ENCODE measurements at places on chromosomes 16 and 17.

DNA sequence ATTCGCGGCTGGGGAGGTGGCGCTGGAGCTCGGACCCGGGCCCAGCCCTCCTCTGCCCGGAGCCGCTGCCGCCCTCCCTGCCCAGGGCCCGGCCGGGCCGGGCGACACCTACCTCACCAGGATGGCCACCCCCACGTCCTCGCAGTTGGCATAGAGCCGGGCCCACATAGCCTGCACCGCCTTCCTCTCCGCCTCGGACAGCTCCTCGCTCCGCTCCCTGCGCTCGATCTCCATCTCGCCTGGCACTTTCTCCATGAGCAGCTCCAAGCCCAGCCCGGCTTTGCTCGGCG is 276 bp downstream of the CYGB start:
- DNase-seq: no peak

GRCh38 chr17:77451245-77451893 is 310.6 kb downstream of the SEC14L1 start:
- peak; percentile 69 for DNase-seq

DNA sequence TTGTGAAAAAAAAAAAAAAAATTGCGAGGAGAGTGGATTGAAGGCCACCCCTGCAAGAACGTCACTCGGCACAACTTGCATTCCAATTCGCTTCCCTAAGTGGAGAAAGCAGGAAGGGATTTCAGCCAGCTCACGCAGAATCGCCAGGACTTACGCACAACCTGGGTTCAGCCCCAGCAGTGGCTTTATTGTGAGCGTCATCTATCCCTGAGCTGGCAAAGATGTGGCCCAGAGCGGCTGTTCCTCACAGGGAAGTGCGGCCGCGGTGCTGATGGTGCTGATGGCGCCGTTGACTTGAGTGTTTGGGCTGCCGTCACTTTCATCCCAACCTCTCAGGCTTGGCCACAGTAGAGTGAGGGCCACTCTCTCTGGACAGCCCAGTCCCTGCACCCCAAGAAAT is 197.6 kb downstream of the NTN1 start:
- DNase-seq: no peak

DNA sequence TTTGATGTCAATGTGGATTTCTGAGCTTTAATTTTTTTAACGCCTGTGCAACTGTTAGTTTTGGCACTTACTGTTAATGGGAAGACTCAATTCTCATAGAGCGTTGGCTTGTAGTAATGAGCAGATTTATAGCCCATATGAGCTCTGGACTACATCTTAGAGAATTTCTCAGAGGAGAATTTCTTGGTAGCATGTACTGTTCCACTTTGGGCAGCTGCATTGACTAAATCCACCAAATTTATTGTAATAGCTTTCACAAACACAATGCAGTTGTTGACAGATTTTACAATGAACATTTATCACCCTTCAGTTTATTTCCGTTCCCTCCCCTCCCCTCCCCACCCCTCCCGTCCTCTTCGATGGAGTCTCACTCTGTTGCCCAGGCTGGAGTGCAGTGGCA is 193.9 kb downstream of the PRKCA start:
- no peak for DNase-seq

- no peak for DNase-seq
Observed at GRCh38 chr17:82961366-82962162, 117.8 kb upstream of the METRNL start.

- DNase-seq: no peak
Observed at GRCh38 chr17:4116516-4116915, 26.3 kb downstream of the ZZEF1 start.

- DNase-seq: no peak
Observed at GRCh38 chr17:31834448-31834847, 24.6 kb downstream of the COPRS start.

GRCh38 chr17:78589885-78590284 is 12.7 kb upstream of the DNAH17 start:
- DNase-seq: no peak

DNA sequence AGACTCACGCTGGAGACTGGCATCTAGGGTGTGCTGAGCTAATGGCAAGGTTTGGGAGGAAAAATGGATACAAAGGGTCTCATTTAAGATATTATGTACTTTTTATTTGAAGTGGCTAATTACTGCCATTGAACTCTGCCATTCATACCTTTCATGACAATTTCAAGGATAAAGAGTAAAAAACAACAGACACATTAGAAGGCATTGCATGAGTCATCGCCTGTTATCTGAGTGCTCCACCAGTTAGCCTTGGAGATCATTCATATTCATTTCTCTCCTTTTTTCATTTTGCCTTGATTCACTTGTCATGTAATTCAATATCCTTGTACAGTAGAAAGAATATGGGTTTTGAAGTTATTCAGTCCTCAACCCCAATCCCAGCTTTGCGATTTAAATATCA is 109.5 kb downstream of the CDH8 start:
- no peak for DNase-seq

DNA sequence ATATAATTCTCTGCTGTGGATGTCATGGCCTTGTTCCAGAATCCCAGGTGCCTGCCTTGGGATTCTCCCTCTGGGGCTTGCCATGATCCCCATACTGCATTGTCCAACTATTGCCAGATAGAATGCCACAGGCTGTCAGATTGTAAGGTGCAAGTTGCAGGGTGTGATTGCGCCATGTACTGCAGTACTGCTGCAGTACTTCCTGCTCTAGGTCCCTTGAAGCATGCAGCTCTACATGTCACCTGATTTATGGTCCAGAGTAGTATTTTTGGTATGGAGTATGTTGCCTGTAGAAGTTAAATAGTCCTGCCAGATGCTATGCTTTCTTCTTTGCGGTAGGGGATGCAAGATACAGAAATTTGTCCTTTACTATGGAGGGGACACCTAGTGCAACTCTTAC is 7.0 kb upstream of the SLFN5 start:
- no peak for DNase-seq

- no peak for DNase-seq
Observed at GRCh38 chr17:37844158-37844976, 79.8 kb upstream of the TBC1D3K start.

DNA sequence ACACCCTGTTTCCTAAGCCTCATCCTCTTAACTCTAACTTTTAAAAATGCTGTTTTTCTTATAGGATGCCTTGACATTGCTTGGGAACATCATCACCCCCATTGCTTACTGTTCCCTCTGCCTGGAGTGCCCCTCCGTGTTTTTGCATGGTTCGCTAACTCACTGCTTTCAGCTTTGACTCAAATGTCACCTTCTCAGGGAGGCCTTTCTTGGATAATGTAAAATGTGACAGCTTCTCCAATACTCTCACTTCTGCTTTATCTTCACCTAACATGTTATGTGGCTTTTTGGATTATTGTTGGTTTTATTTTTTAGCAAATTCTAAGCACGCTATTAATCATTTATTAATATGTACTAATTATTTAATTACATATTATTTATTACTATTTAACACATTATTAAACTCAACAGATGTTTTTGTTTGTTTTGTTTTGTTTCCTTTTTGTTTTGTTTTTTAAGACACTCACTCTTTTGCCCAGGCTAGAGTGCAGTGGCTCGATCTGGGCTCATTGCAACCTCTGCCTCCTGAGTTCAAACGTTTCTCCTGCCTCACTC is 3.8 kb downstream of the CRYM start:
- DNase-seq: no peak

DNA sequence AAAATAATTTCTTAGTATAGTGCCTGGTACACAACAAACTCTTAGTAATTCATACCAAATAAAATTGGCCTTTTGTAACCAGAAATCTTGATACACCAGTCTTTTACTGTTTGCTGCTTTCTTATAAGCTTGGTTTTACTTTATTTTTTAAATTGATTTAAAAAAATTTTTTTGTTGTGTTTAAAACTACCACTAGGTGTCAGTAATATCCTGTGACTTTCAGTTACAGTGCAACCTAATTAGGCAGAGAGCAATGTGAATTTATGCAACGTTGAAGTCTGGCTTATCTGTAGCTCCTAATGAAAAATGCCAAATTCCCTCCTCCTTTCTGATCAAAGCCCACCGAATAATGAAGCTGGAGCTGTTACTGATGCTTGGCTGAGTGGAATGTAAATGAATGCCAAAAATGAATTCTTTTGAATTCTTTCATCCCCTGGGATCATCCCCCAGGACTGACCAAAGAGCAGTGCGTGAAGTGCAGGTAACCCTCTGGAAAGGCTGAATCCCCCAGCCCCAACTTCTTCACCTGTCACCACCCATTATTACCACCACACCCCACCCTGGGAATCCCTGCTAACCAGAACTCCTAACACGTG is 3.8 kb downstream of the ERCC4 start:
- peak; percentile 48 for DNase-seq

GRCh38 chr17:78557598-78558039 is 19.6 kb downstream of the DNAH17 start:
- no peak for DNase-seq

- DNase-seq: peak; percentile 55
Observed at GRCh38 chr17:47192554-47192953, 3.5 kb upstream of the CDC27 start.

DNA sequence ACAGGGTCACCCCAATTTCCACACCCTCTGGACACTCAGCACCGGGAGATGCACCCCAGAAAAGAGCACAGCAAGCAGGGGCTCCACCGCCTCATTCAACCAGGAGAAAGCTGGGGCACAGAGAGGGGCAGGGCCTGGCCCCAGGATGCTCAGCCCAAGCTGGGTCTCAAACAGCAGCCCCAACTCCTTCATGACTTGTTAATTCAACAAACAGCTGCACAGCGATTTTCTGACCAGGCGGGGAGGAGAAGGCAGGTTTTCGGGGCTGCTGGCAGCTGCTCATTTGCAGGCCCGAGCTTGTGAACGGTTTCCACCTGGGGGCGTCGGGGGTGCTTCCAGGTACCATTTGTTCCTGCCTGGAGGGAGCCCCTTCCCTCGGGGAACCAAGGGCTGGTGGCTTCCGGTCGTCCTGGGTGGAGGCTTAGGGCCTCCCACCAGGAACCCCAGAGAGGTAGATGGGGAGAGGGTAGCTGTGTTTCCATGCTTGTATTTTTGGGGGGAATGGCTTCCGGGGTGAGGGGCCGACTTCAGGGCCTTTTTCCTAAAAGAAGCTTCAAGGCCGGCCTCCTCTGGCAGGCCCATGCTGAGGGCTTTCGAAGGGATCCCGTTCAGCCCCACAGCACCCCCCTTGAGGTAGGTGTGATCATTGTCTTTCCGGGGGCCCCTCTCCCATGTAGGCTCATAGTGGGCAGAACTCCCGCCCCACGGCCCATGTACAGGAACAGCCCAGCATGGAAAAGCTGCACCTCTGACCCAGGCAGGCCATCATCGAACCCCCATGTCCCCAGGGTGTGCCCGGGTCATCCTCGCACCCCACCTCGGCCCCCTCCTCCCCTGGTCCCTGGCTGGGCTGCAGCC is 191.6 kb upstream of the GSE1 start:
- DNase-seq: no peak

- DNase-seq: peak; percentile 26
Observed at GRCh38 chr16:641326-642188, at the start of gene MCRIP2. Gene MCRIP2 (plus strand): TSS chr16:641828. CDS start chr16:641992, 164 bp downstream.

GRCh38 chr17:63701868-63702720 is 2.2 kb upstream of the LIMD2 start:
- no peak for DNase-seq

GRCh38 chr16:66620429-66620795 is 15.9 kb downstream of the CMTM3 start:
- DNase-seq: no peak

- DNase-seq: no peak
Observed at GRCh38 chr16:85567935-85568334, 45.2 kb upstream of the GSE1 start.

DNA sequence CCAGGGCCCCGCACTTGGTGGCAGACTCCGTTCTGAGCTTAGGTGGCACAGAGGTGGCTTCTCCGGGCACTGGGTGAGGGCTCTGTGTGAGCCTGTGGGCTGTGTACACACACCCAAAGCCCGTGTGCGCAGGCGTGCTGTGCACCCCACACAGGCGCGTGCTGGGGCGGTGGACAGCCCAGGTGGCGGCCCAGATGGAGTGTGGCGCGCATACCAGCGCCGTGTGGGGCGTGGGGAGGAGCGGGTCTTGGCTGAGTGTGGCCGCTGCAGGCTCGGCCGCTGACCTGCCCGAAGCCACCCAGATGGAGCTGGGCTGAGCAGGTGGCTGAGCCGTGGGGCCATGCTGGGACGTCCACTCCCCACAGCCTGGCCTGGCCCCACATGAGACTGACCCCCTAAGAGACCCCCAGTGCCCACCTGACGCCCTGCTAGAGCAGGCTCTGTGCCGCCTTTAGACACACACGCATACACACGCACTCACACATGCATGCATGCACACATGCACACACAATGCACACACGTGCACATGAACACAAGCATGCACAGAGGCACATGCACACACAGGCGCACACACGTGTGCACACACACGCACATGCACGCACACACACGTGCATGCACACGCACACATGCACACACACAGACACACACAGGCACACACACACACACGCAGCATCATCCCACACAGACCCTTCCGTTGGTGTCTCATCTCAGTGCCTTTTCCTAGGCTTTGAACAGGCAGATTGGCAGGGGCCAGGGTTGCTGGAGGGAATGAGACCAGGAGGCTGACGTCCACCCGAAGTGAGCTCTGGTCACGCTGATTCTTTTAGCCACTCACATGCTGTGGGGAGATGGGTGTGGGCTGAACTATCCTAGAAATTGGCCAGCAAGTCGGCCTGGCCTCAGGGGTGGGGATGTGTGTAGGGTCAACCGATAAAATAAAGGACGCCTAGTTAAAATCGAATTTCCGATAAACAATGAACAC is 2.1 kb downstream of the PRR35 start:
- no peak for DNase-seq

GRCh38 chr16:1030473-1030901 is 42.1 kb upstream of the SSTR5 start:
- no peak for DNase-seq

GRCh38 chr17:21286909-21287702 is 2.6 kb downstream of the MAP2K3 start:
- no peak for DNase-seq

DNA sequence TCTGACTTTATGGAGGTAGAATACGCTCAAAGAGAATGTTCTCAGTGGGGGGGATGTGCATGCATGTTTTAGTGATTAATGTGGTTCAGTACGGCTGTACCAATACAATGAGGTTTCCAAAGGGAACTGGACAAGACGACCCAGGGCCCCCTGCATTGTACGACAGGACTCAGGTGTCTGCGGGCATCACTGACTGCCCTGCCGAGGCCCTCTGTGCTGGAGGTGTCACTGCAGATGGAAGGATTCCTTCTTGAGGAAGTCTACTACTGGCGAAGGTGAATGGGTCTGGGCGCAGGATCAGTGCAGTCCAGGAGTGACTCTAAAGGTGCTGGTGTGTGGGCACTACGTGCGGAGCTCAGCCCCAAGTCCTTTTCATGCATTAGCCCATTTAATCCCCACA is 3.5 kb upstream of the LGALS9 start:
- DNase-seq: no peak

DNA sequence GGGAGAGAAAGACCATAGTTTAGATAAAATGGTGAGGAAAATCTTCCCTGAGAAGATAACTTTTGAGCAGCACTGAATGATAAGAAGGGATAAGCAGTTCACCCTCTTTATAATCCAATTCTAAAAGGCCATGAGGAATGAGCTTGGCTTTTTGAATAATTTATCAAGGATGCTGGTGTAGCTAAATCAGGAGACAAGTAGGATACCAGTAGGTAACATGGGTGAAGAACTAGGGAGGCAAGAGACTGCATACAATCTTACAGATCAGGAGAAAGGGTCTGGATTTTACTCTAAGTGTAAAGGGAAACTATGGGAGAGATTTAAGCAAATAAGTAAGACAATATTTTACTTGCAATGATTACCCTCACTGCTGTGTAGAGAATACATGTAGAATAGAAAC is 60.7 kb downstream of the MED13 start:
- no peak for DNase-seq

- DNase-seq: no peak
Observed at GRCh38 chr17:21164620-21165019, 37.9 kb downstream of the DHRS7B start.
